IPS-NIHi11 (cell line): ENCODE measurements at places on chromosomes 3 and 15.

DNA sequence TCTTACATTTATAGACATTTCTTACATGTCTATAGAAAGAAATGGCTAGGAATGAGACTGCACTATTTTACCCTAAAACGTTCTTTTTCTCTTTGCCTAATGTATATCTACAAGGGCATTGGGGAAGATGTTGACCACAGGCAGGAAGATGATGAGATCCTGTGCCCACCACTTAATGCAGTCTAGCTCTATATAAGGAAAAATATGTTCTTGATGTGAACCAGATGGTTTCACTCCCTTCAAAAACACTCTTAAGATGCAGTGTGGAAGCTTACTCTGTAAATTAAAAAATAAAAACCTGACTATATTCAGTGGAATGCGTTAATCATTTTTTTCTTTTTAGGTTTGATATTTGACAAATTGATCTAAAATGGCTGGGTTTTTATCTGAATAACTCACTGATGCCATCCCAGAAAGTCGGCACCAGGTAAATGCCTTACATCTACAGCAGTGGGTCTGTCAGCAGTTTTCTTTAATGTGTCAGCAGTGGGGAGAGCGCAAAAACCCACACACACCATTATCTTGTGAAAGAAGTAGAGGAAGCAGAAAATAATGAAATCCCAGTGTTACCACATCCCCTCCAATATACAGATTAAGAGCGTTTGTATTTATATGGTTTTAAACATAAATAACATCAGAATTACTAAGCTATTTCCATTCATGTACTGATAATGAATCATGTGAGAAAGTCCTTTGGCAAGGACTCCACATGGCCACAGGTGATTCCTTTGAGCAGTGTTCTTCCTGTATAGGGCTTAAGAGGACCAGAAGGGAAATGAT, 10.1 kb downstream of the AGTR1 start:
- DNase-seq, result no peak

DNA sequence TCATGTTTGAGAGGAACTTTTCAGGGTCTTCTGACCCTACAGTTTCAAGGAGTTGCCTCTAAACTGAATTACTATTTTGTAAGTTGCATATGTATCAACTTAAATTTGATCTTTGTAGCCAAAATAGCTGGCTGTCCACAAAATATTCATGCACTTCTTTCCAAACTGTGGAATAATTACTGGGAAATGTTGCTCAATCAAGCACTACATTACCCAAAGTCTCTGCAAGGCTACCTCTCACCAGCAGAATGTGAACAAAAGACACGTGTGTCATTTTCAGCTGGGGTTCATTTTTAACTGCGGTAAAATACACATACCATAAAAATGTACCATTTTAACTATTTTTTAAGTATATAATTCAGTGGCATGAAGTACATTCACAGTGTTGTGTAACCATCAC, 320.4 kb downstream of the CTNNB1 start:
- no peak for DNase-seq

DNA sequence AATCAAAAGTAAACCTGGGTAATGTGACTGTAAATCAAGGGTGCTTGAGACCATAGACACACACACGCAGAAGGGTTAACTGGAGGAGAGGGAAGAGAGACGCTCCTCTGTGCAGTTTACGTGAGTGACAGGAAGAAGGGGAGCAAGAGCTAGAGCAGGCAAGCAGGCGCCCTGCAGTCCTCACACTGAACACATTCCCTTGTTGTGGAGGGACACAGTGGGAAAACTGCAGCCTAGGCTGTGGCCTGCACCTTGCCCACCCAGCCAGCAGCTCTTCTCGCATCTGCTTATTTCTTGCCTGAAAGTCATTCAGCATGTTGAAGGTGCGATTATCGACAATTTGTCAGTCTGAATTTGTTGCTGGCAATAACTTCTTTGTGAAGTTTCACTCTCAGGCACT, 24.2 kb downstream of the SOX2 start:
- DNase-seq, result no peak

DNA sequence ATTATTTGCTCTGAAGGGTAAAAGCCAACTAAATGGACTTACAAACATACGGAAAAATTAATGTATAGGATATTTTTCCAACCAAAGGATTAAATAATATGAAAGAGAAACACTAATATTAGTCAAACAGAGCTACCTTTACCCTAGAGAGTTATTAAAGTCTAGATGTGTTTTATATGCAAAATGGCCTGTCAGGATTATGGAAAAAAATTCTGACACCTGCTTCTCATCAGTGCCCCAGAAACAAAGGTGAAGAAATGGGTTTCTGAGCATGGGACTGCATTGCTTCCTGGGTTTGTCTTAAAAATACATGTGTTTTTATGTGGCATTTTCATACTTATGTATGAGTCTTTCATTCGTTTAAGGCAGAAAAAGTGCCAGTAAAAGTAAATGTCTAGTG, 148.3 kb downstream of the ROBO2 start:
- DNase-seq, result no peak

GRCh38 chr15:57789225-57789624, 82.7 kb downstream of the POLR2M start:
- DNase-seq, result no peak

- no peak for DNase-seq
These were observed 208.7 kb upstream of the ROBO1 start for GRCh38 chr3:79976466-79976865.

- no peak for DNase-seq
These were observed 33.3 kb downstream of the RBMS3 start for GRCh38 chr3:29313981-29314726.

DNA sequence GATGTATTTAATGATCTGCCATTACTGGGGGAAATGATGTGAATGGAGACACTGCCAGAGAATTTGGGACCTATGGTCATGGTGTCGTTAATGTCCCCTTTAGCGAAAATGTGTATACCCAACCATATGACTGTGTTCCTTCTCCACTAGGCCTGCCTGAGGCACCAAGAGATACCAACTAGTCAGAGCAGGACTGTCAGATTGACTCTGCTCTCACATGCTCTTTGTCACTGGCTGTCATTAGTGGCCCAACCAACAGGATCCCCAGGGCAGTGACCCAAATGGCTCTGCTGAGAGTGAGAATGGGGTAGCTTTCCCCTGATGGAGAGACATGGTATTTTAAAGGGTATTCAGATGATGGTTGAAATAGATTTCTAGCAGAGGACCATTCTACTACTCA, 2.8 kb downstream of the TAGLN3 start:
- no peak for DNase-seq

- no peak for DNase-seq
These were observed 39.0 kb downstream of the SLC6A6 start for GRCh38 chr3:14441240-14441919.

DNA sequence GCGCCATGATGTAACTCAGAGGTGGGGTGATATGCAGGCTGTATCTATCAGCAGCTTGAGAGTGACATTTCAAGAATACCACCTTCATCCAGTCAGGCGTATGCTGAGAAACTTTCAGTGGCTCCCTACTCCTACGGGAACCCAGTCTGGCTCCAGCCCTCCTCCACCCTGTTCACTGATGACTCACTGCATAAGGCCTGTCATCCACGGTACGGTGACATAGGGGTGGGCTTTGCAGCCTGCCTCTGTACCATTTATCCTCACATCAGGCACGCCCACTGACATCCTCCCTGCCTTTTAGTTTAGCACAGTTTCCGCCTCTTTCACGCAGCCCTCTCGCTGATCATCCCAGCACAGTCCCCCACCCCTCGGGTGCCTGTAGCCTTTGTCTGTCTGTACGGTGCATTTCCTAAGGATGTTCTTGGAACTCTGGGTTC, 11.7 kb downstream of the PXYLP1 start:
- DNase-seq, result no peak

GRCh38 chr3:82715091-82715856, 953.8 kb upstream of the GBE1 start:
- no peak for DNase-seq

GRCh38 chr15:40554161-40554525, 10.7 kb downstream of the CCDC32 start:
- peak; percentile 64 for DNase-seq

GRCh38 chr3:100725935-100726513, 16.7 kb downstream of the TFG start:
- no peak for DNase-seq

DNA sequence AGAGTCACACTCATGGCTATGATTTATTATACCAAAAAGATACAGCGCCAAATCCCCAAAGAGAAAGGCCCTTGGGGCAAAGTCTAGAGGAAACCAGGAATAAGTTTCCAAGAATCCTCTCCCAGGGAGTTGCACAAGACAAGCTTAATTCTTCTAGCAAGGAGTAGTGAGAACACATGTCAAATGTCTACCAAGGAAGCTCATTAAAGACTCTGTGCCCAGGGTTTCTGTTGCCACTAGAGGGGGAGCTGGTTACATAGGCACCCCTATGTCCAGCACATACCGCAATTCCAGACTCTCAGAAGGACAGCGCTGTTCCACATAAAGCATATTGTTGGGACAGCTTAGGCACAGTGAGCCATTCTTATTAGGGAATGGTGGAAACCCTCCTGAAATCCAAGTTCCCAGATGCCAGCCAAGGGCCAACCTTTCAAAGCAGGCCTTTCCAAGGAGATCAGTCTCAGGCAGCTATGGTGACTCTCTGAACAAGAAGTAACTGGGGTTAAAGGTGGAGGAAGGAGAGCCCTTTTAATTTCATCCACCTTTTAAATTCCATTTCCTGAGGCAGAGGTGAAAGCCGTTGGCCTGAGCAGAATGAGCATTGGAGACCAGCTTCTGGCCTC, 194.2 kb downstream of the UACA start:
- peak; percentile 55 for DNase-seq

GRCh38 chr15:88658070-88658965, 19.5 kb downstream of the ISG20 start:
- no peak for DNase-seq

GRCh38 chr15:31801152-31801551, 229.2 kb upstream of the CHRNA7 start:
- DNase-seq, result no peak

- no peak for DNase-seq
These were observed 51.8 kb downstream of the KLHL6 start for GRCh38 chr3:183503746-183504145.

DNA sequence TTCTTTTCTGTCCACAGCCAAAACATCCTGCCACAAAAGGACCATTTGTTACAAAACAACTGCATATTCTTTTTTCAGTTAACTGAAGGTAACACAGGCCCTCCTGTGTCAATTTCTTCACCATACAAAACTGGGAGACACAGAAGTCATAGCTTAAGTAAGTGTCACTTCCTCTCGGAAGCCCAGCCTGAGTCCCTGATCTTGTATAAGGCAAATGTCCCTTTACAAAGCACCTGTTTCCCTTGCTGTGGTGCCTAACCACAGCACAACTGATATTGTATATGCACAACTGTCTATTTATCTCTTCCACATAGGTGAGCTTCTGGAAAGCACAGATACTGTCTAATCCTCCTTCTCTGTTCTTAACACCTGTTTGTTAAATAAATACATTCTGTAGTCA, 293.7 kb downstream of the FHIT start:
- no peak for DNase-seq

DNA sequence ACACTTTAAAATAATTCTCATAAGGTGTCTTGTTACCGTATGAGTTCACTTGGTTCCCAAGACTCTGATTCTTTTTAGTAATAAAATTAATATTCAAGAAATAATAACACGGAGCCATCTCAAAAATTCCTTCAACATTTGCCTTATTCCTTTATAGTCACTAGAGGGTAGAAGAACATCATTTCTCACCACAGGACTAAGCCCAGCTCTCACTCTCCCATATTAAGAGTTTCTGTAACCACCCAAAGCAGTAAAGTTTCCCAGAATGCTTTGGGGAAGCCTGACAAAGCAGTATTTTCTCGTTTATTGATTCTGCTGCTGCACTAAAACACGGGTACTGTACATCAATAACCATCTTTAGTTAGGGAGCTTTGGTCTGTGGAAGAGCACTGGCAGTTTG, 114.9 kb downstream of the MCTP2 start:
- DNase-seq, result no peak

- no peak for DNase-seq
These were observed 53.2 kb downstream of the CHST2 start for GRCh38 chr3:143172795-143173145.

DNA sequence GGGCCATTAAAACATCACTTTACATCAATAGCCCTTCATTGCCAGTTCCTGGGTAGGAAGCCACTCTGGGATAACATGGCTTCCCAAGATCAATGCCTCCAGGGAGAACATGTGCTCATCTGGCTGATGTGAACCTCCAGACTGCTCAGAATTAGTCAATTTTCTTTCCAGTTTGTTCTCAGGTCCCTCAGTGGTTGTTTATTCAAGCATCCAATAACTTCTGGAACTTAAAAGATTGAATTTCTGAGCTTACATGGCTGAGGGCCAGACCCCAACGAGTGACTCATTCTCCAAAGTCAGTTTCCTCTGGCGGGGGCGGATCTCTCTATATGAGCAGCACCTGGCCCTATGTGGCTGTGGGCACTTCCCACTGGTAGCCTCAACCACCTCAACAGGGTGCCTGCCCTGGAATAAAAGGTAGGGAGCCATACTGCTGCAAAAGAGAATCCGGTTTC, 34.0 kb downstream of the LYZL4 start:
- DNase-seq, result peak; percentile 59

DNA sequence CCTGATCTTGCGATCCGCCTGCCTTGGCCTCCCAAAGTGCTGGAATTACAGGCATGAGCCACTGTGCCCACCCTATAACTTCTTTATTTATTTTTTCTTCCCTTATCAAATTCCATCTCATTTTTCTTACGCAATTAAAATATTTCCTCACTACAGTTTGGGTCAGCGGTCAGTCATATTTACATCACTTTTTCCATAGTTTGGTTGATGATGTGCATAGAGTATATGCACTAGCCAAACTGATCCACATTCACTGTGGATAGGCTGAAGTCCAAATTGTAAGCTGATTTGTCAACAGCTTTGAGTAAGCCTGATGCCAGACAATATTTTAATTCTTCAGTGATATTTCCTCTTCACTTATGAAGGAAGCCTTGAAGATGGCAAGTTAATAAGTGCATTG, 256.3 kb downstream of the TIGIT start:
- no peak for DNase-seq

DNA sequence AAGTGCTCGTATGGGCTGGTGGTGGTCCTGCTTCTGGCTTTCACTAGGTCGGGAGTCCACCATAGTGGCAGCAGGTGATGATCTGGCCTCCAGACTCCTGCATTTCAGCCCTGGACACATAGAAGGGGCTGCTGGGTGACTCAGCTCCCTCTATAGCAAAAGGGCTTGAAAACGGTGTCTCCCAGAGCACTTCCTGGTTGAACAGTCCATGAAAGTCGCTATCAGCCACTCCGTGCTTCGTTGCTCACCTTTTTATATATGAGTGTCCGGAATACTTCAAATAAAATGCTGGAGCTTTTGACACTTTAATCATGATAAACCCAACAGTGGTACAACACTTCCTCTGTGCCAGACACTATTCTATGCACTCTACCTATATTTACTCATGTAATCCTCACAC, 213.2 kb downstream of the PDZRN3 start:
- DNase-seq, result no peak

GRCh38 chr15:81575436-81576123, 201.6 kb upstream of the TMC3 start:
- DNase-seq, result no peak

- no peak for DNase-seq
These were observed 4.5 kb upstream of the RPL24 start for GRCh38 chr3:101690972-101691371.
